ENCODE measurements at places on chromosomes 5 and 9.

DNA sequence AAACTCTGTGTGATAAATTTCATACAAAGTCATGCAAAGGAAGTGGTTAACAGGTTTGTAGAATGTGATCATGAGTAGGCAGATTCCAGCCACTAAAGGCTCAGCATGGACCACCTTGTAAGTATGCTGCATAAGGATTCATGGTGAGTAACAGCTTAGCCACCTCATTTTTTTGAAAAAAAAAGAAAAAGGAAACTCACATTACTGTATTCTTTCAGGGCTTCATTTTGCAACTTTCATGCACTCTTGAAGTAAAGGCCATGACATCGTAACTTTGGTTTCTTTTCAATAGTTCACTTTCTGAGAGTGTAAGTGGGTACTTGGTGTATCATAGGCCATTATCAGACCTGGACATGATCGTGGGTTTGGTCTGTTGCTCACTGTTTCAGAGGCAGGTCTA lies 175.1 kb downstream of the PCSK1 start:
- DNase-seq, result no peak

- no peak for DNase-seq
Measured at GRCh38 chr9:117704024-117704575, at the start of gene TLR4. Gene TLR4 (plus strand): TSS chr9:117704403. CDS start chr9:117704473, 70 bp downstream.

- DNase-seq, result no peak
Measured at GRCh38 chr5:135625961-135626360, 47.2 kb upstream of the CXCL14 start.

- DNase-seq, result no peak
Measured at GRCh38 chr5:65769539-65769938, 47.5 kb downstream of the NLN start.

GRCh38 chr5:89338935-89339334 lies 456.0 kb upstream of the MEF2C start:
- no peak for DNase-seq

- no peak for DNase-seq
Measured at GRCh38 chr9:113957821-113958341, 81.8 kb downstream of the ZNF618 start.

GRCh38 chr5:31153521-31153920 lies 40.0 kb upstream of the CDH6 start:
- no peak for DNase-seq

- DNase-seq, result no peak
Measured at GRCh38 chr5:32703957-32704356, 7.2 kb upstream of the NPR3 start.

DNA sequence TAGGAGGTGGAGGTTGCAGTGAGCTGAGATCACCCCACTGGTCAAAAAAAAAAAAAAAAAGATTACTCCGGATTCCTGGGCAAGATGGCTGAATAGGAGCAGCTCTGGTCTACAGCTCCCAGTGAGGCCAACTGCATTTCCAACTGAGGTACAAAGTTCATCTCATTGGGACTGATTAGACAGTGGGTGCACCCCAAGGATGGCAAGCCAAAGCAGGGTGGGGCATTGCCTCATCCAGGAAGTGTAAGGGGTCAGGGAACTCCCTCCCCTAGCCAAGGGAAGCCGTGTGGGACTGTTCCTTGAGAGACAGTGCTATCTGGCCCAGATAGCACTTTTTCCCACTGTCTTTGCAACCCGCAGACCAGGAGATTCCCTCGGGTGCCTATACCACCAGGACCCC lies 70.7 kb downstream of the CARTPT start:
- no peak for DNase-seq

GRCh38 chr5:109907189-109907588 lies 217.5 kb downstream of the MAN2A1 start:
- DNase-seq, result no peak

DNA sequence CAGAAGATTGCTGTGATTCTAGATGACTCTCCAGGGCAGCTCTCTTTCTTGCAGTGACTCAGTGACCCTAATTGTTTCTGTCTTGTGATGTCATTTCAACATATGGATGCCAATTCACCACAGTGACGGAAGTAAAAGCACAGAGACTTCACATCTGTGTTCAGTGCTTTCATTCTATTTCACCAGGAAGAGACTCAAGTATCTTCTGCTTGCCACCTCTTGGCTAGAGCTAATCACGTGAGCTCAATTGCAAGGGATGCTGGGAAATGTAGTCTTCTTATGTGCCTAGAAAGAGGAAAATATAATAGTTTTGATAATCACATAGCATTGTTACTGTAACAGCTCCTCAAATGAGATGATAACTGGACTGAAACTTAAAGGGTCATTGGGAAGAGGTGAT lies 453.3 kb upstream of the KLF4 start:
- no peak for DNase-seq

DNA sequence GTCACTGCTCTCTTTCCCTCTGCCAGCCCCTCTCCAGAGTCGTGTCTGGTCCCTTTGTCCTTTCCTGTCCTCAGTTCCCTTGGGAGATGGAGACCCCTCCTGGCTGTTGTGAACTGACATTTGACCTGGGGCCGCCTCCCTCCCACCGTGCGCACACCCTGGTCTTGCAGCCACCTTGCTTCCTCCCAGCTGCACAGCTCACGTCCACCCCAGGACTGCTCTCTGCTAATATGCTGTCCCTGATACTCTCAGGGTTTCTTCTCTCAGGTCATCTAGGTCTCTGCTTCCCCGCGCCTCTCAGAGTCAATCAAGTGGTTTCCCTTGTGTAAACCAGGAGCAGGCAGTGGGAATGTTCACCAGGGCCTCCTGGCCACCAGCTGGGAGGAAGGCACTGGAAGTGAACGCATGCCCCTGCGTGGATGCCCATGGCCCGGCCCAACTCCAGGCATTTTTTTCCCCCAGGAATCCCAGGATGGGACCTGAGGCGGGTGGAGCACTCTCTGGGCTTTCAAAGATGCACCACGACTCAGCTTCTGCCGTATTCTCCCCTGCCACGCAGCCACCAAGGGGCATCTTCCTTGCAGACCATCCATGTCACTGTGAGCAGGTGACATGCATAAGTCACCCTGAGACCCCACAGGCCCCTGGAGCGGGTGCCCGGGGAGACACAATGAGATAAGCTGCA lies 142.4 kb downstream of the OLFM1 start:
- DNase-seq, result no peak

GRCh38 chr5:98977723-98978122 lies 48.9 kb upstream of the CHD1 start:
- DNase-seq, result no peak

DNA sequence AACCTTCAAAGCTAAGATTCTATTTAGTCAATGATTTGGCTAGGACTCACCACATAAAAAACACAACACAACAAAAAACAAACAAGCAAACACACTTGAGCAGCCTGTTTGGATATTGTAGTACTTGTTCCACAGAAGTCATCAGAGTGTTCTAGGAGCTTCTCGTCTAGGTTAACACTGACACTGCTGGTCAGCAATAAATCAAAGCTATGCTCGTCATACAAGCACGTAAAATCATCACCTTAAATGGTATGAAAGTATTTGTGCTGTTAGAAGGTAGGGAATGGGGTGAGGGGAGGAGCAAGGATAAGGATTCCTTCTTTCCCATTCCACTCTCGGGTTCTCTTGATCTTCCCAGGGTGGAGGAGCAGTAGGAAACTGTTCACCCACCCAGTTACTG lies 88.0 kb downstream of the ARL15 start:
- DNase-seq, result no peak

GRCh38 chr9:112809906-112810305 lies 59.3 kb downstream of the SNX30 start:
- no peak for DNase-seq

- DNase-seq, result no peak
Measured at GRCh38 chr9:112694706-112695555, 23.0 kb downstream of the INIP start.

GRCh38 chr5:145898171-145898570 lies 25.4 kb upstream of the GRXCR2 start:
- DNase-seq, result no peak

- DNase-seq, result no peak
Measured at GRCh38 chr5:139248826-139249453, 44.6 kb upstream of the MATR3 start.

DNA sequence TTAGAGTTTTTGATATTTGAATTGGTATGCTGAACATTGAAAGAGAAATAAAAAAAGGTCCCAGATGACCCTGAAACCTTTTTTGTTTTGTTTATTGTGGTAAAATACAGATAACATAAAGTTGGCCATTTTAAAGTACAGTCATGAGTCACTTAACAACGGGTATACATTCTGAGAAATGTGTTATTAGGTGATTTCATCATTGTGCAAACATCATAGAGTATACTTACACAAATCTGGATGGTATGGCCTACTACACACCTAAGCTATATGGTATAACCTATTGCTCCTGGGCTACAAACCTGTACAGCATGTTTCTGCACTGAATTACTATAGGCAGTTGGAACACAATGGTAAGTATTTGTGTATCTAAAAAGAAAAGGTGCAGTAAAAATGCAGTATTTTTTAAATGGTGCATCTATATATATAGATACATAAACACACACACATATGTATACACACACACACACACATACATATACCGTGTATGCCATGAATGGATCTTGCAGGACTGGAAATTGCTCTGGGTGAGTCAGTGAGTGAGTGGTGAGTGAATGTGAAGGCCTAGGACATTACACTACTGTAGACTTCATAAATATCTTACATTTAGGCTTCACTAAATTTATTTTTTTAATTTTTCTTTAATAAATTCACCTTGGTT lies 31.0 kb downstream of the TTC1 start:
- DNase-seq, result no peak

GRCh38 chr5:110625376-110625999 lies 101.0 kb downstream of the TMEM232 start:
- DNase-seq, result no peak

DNA sequence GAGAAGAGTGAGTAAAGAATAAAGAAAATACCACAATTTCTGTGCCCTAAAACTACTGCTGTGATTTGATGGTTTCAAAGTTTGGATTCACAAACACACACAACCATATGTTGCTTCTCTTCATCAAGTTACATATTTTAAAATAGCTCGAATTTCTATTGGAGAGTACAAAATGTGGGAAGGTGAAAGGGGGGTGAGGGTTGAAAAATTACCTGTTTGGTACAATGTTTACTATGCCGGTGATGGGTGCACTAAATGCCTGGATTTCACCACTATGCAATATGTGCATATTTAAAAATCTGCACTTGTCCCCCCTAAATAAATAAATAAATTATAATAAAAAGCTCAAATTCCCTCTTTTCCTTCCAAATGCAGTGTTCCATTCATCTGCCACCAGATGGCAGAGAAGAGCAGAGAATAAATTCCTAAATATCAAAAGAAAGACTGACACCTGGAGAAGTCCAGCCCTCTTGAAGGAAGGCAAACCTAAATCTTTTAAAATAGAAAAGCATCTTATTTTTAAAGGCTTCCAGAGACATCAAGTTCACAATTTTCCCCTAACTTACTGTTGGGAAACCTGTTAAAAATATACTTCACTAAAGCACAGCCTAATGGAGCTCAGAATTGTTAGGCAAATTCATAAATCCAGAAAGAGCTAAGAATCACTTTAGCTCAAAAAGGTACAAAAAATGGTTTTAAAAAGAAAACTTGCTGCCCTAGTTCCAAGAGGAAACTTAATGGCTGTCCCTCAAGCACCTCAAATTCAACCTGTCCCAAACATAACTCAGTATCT lies 24.8 kb upstream of the HNRNPA0 start:
- DNase-seq, result no peak

- no peak for DNase-seq
Measured at GRCh38 chr5:107364443-107365319, 306.1 kb downstream of the EFNA5 start.

GRCh38 chr9:120412425-120412951 lies 167.5 kb downstream of the CDK5RAP2 start:
- no peak for DNase-seq

DNA sequence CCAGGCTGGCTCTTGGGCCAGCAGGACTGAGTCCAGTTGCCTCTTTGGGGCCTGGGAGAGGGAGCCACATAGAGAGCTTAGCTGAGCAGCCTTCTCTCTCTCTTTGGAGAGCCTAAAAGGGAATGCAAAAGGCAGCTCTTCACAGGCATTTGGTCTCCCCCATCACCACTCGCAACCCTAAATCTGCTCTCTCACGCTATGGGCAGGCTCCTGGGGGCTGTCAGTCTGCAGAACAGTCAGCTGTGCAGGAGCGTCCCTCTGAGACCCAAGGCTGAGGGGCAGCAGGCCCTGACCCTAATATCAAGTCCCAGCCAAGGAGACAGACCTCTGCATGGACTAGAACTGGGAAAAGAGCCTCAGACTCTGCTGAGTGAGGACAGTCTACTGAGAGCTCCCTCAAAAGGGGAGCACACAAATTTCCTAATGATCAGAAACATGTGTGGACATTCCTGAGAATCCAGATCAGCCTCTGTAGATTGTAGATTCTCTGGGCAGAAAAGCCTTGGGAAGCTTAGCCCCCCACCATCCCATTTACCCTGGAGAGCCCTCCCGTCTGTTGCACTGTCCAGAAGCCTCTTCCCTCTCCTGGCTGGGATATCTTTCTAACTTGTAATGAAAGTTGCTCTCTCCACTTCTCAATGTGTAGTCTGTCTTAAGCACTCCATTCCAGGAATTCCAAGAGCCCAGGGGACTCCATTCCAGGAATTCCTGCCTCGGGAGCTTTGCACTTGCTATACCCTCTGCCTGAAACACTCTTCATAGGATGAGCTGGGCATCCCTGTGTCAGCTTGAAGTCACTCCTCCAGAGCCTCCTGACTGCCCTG lies 79.4 kb downstream of the FAM114A2 start:
- no peak for DNase-seq

DNA sequence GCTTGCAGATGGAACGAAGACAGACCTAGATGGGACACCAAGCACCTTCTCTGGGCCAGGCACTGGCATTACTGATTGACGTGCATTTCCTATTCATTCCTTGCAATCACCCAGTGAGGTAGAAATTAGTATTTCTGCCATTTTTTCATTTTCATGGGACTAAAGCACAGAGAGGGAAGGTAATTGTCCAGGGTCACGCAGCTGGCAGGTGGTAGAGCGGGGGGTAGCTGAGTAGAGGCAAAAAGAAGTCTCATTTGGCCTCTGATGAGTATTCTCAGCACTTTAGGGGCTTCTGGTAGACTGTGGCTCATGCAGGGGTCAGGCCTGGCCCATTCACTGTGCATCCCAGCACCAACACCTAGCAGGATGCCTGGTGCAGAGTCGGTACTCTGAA lies 19.5 kb upstream of the DUSP1 start:
- no peak for DNase-seq

- no peak for DNase-seq
Measured at GRCh38 chr5:67366691-67367395, 170.2 kb upstream of the CD180 start.

DNA sequence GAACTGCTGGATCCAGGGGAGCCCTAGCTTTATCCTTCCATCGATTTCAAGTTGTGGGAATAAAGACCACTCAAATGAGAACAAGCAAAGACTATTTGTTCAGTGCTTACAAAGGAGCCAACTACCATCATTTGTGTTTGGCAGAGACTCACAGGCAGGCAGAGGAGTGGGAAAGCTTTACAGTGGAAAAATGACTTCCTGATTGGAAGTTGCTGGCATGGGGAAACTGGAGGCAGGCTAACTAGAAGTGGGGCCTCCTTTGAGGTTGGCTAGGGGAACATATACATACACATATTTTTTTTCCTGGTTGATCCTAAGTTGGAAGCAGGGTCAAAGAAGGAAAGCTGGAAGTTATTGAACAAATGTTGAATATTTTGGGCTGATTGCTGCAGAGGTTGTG lies 121.7 kb downstream of the ACTBL2 start:
- no peak for DNase-seq

All from thoracic aorta (tissue), 2 donors.